Endothelial cell (in vitro differentiated cells): ENCODE measurements at places on chromosomes 12 and 14. TPM values are rescaled to one million over a fixed set of nuclear protein-coding genes. Genes with fewer than 3 reads are reported as not detected.

Gene PRH2
- not detected for total RNA-seq

Gene GUCY2C
- 0.36 TPM for total RNA-seq

Gene YY1
- total RNA-seq, result 81.7 TPM

Gene TMPRSS12
- not detected for total RNA-seq

Gene PTPRB
- 162 TPM for total RNA-seq

Gene LMNTD1
- not detected for total RNA-seq

Gene VDR
- 2.3 TPM for total RNA-seq

Gene MYO1A
- 0.36 TPM for total RNA-seq

Gene TEX52
- total RNA-seq, result not detected

Gene ZDHHC22
- 12.0 TPM for total RNA-seq

DNA sequence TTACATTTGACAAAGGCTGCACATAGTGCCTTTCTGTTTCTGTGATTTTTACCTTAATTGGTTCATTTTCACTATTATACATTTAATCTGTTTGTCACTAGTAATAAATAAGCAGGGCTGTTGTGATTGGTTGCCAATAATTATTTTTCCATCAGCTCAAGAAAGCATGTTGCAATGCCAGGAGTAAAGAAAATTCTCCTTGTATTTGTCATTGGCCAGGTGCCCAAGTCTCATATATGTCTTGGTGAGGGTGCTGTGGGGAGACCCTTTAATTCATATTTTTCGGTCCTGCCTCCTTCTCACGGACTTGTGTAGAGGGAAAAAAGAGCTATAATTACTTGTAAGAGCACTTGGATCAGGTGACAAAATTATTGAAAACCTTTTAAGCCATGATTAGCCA, 108.0 kb downstream of the KITLG start:
- H3K27me3 ChIP-seq, result peaks cover 2% of the 10 kb centered on the region
- no peak for DNase-seq
- peaks cover 16% of the 10 kb centered on the region for H3K36me3 ChIP-seq
- H3K27ac ChIP-seq, result no peak overlapping the region
- no peak overlapping the region for H3K4me3 ChIP-seq

DNA sequence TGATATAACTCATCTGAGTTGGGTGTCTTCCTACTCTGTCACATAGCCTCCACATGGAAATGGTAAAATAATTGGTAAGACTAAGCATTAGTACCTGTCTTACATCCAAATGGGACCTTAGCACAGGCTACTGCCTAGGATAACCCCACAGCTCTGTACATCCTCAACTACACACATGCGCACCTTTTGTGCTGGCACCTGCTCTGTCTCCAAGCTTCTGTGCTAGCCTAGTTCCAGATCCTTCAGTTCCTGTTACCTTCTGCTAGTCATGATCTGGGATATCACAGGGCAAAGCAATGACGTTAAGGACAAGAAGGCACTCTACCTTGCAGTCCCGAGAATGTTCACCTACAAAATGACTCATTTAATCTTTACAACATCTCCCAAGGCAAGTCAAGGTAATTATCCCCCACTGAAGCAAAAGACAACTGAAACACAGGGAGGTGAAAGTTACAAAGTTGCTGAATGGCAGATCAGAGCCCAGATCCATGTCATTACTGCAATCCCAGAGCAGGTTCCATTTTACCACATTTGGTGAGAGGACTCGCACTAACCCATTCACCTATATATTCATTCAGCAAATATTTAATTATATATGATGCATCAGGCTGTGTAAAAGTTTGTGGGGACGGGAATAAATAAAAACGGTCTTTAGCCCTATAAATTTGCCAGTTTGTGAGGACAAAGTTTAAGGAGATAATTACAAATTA, 61.7 kb downstream of the PPM1H start:
- peaks cover 4% of the 10 kb centered on the region for H3K27me3 ChIP-seq
- peaks cover 4% of the 10 kb centered on the region for H3K4me1 ChIP-seq
- H3K36me3 ChIP-seq, result peaks cover 22% of the 10 kb centered on the region
- H3K4me3 ChIP-seq, result no peak overlapping the region

- H3K4me3 ChIP-seq, result no peak overlapping the region
- no peak overlapping the region for H3K27ac ChIP-seq
- no peaks in the 10 kb centered on the region for H3K36me3 ChIP-seq
- H3K27me3 ChIP-seq, result no peaks in the 10 kb centered on the region
- no peak for DNase-seq
These were observed 264.7 kb upstream of the PRICKLE1 start for GRCh38 chr12:42854208-42854607.

DNA sequence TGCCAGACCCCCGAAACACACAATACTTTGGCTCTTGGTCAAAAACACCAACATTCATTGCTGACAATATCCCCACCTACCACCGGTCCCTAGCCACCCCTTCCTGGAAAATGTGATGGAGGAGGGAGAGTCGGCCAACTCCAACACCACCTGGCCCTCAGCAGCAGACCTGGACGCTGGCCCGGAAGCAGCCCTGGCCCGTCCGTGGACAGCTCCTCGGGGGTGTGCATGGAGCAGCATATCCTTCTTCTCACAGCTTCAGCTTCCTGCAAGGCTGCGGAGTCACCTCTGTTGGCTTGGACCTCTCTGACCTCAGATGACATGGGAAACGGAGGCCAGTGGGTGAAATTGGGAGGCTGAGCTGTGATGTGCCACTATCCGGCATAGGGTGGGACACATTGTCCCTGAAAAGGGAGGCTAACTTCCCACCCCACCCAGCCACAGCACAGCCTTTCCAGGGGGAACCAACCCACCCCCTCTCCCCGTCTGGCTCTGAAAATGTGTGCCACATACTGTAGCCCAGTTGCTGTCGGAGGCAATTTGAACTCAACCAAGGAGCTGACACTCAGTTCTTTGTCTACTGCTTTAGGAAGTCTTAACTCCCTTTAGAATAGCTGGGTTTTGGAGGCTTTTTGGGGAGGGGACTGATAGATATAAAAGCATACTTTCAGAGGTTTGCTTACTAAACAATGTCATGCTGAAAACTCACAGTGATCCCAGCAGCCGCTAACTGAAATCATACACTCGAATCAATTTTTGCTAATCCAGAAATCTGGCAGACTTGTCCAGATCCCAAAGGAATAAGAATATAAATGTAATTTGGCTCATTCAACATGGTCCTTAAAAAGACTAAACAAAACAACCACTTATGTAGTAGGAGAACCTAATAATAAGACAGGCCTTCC, 43.1 kb upstream of the LTA4H start:
- no peak overlapping the region for H3K4me3 ChIP-seq
- peaks cover 39% of the 10 kb centered on the region for H3K4me1 ChIP-seq
- DNase-seq, result no peak
- peaks cover 3% of the 10 kb centered on the region for H3K27me3 ChIP-seq
- no peaks in the 10 kb centered on the region for H3K36me3 ChIP-seq

- H3K27ac ChIP-seq, result no peak overlapping the region
- H3K4me3 ChIP-seq, result peak overlapping the region; percentile 56
- no peak for DNase-seq
- peaks cover 8% of the 10 kb centered on the region for H3K27me3 ChIP-seq
- peaks cover 27% of the 10 kb centered on the region for H3K4me1 ChIP-seq
- peaks cover 54% of the 10 kb centered on the region for H3K36me3 ChIP-seq
These were observed 10.8 kb upstream of the CDH24 start for GRCh38 chr14:23067847-23068788.

- peaks cover 9% of the 10 kb centered on the region for H3K4me1 ChIP-seq
- H3K27me3 ChIP-seq, result no peaks in the 10 kb centered on the region
- H3K36me3 ChIP-seq, result no peaks in the 10 kb centered on the region
- DNase-seq, result no peak
- H3K27ac ChIP-seq, result no peak overlapping the region
- no peak overlapping the region for H3K4me3 ChIP-seq
These were observed 35.9 kb upstream of the EGLN3 start for GRCh38 chr14:33986804-33987203.

DNA sequence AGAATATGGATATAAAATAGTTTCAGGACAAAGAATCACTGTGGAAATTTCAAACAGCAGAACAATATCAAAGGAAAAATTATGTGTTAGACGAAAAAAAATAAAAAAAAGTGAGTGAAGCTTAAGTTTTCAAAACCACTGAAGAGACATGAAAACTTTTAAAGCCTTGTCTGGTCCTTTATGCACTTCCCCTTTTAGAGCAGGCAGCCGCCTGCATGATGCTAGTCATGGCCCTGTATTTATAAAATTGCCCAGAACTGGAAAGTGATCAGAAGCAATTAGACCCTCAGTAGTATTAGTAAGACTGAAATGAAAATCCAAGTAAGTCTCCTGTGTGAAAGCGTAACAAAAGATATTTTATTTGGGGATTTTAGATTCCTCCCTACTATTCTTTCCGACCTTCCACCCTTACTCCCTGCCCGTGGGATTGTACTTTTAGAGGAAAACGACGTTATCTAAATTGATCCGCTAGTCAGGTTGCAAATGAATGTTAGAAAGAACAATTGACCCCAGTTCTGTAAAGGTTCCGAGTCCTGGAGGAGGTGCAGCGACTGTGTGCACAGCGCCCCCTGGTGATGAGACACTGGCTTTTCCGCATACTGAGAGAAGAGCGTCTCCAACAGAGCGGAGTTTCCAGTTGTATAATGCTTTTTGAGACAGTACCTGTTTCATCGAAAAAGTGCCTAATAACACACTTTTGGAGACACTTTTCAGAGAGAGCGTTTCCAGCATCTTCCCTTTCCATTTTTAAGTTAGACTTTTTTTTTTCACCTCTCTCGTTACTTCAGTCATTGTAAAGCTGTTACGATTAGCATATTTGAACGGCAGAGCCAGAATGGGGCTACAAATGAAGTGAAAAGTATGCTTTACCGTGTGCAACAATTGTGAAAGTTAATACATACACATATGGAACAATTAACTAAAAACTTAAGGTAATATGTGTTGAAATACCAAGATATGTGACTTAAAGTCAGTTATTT, 12.4 kb downstream of the MGST1 start:
- no peak overlapping the region for H3K27ac ChIP-seq
- H3K27me3 ChIP-seq, result no peaks in the 10 kb centered on the region
- H3K36me3 ChIP-seq, result peaks cover 6% of the 10 kb centered on the region
- DNase-seq, result peak; percentile 81
- no peaks in the 10 kb centered on the region for H3K4me1 ChIP-seq
- H3K4me3 ChIP-seq, result no peak overlapping the region

DNA sequence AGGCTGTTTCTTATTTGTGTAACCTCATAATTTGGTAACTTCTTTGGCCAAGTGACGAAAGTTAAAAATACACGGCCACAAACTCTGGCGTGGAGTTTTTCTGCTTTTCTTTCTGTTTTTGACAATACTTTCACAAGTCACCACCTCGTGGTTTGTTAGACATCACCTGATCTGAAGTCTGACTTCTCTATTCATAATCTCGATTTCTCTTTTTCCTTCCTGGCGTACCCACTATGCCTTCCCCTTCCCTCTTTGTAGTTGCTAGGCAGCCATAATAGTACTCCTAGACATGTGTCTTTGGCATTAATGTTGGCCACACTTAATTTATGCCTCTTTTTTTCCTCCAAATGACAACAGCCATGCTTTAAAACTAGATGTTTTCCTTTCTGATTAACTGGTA, 97.6 kb downstream of the POLR3B start:
- H3K27ac ChIP-seq, result no peak overlapping the region
- H3K4me3 ChIP-seq, result no peak overlapping the region
- no peaks in the 10 kb centered on the region for H3K27me3 ChIP-seq
- DNase-seq, result no peak
- H3K4me1 ChIP-seq, result no peaks in the 10 kb centered on the region

GRCh38 chr12:107761502-107761904, 566 bp upstream of the PRDM4 start:
- peaks cover 3% of the 10 kb centered on the region for H3K36me3 ChIP-seq
- peaks cover 11% of the 10 kb centered on the region for H3K4me1 ChIP-seq
- peak; percentile 12 for DNase-seq

DNA sequence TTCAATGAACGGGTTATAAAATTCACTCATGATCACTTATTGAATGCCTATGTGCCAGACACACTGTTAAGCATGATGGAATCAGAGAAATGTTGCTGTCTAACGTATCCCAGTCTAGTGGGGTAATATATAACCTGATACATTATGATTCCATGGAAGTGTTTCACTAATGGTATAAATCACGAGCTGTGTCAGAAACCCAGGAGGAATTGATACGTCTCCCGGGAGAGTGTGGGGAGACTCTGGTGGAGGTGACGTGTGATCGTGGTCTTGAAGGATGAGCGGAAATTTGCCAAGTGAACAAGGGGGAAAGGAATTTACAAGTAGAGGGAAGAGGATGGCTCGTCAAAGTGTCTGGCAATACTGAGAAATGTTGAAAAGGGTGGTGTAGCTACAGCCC, 26.5 kb downstream of the MANSC1 start:
- H3K36me3 ChIP-seq, result peaks cover 7% of the 10 kb centered on the region
- no peak overlapping the region for H3K27ac ChIP-seq
- no peak for DNase-seq
- H3K4me3 ChIP-seq, result peak overlapping the region; percentile 17
- peaks cover 12% of the 10 kb centered on the region for H3K4me1 ChIP-seq
- peaks cover 1% of the 10 kb centered on the region for H3K27me3 ChIP-seq

DNA sequence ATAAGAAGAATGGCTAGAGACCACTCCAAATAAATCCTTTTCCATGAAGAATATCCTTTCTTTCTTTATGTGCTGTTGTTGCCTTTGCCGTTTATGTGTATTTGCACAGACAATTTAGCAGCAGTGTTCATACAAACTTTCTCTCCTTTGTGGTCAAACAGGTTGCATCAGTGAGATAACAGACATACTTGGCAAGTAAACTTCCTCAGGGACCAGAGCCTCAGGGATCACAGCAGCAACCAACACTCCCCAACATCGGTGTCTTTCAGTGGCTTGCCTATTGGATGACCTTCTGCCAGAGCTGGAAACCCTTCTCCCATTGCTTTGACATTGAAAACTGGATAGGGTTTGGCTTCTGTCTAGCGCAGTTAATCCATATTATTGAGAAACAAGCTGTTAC, 252.2 kb downstream of the BTG1 start:
- peaks cover 3% of the 10 kb centered on the region for H3K4me1 ChIP-seq
- H3K4me3 ChIP-seq, result no peak overlapping the region
- H3K27ac ChIP-seq, result no peak overlapping the region
- H3K36me3 ChIP-seq, result no peaks in the 10 kb centered on the region

- H3K27me3 ChIP-seq, result no peaks in the 10 kb centered on the region
- H3K27ac ChIP-seq, result peak overlapping the region; percentile 39
- H3K36me3 ChIP-seq, result peaks cover under 1% of the 10 kb centered on the region
- peaks cover 17% of the 10 kb centered on the region for H3K4me1 ChIP-seq
- peak overlapping the region; percentile 83 for H3K4me3 ChIP-seq
- no peak for DNase-seq
These were observed 645 bp upstream of the KLHDC1 start for GRCh38 chr14:49692193-49692757.

DNA sequence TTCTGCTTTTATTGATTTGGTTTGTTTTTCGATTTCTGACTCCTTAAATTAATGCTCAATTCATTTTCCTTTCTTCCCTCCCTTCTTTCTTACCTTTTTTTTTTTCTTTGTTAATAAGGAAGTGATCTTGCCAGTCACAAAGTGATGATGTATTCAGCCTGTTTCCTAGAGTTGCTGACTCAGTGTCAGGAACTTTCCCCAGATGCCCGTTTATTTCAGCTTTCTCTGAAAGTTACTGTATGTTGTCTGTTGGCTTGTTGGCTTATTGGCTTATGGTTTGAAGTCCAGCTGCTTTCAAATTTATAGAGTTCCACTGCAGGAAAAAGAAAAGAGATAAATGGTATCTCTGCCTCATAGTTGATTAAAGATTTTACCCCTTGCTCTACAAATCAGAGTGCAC, 12.4 kb upstream of the SLC6A15 start:
- H3K4me3 ChIP-seq, result no peak overlapping the region
- no peaks in the 10 kb centered on the region for H3K27me3 ChIP-seq
- no peak for DNase-seq
- no peaks in the 10 kb centered on the region for H3K36me3 ChIP-seq
- H3K27ac ChIP-seq, result no peak overlapping the region

- H3K27me3 ChIP-seq, result peaks cover 6% of the 10 kb centered on the region
- peak overlapping the region; percentile 73 for H3K27ac ChIP-seq
- H3K4me1 ChIP-seq, result peaks cover 31% of the 10 kb centered on the region
- H3K36me3 ChIP-seq, result peaks cover 6% of the 10 kb centered on the region
- no peak overlapping the region for H3K4me3 ChIP-seq
These were observed 22.7 kb downstream of the YY1 start for GRCh38 chr14:100261621-100262020.
